Right lung (tissue), 10 donors: ENCODE measurements at places on chromosomes 12 and 14.

DNA sequence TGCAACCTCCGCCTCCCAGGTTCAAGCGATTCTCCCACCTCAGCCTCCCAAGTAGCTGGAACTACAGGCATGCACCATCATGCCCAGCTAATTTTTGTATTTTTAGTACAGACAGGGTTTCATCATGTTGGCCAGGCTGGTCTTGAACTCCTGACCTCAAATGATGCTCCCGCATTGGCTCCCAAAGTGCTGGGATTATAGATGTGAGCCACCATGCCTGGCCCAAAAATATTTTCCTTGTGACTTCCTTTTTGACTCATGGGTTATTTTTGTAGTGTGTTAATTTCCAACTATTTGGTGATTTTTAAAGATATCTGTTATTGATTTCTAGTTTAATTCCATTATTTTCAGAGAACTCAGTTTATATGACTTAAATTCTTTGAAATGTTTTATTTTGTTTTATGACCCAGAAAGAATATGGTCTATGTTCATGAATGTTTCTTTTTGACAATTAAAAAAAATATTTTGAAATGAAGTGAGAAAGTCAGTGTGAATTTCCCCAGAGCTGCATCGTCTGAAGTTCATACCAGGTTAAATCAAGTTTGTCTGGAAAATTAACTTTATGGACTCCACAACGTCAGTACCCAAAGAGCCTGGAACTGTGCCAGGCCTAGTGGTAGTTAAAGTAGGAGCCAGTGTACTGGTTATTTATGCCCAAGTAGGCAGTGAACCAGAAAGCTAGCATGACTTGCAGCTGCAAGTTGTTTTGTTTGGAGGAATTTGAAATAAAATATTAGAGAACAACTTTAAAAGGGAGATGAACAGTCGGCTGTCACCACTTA lies 2.8 kb upstream of the CDKL1 start:
- no peak for DNase-seq

DNA sequence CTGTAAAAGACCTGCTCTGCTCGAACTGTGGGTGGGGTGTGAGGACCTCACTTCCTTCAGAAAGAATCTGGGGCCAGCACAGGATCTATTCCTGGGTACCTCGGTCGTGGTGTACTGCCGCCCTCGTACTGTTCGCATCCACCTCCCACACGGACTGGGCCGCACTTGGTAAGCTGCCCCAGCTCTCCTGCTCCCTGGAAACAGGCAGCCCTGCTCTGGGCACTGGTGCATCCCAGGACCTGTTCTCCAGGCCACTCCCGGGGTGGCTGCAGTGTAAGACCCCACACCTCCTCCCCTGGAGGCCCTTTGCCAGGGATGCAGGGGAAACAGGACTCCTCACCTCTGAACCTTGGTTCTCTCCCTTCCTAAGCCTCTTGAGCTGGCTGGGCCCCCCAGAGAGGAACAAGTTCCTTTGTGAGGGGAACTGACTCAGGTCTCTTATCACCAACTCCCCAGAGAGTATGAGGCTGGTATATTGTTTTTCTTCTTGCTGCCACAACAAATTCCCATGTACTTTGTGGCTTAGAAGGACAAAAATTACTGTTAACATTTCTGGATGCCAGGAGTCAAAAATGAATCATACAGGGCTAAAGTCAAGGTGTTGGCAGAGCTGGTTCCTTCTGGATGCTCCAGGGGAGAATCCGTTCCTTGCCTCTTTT lies 276.5 kb downstream of the NUAK1 start:
- no peak for DNase-seq

GRCh38 chr14:91335191-91336092 lies 82.2 kb downstream of the CCDC88C start:
- DNase-seq: no peak

- no peak for DNase-seq
Observed at GRCh38 chr14:36901861-36902260, 240.2 kb downstream of the PAX9 start.
